Left ventricle myocardium inferior (tissue), 1 donor: ENCODE measurements at places on chromosomes 3 and 15. TPM values are rescaled to one million over a fixed set of nuclear protein-coding genes. Genes with fewer than 3 reads are reported as not detected.

Gene MYRIP
- 1.5 TPM for total RNA-seq

Gene TMEM212
- not detected for total RNA-seq

Gene AHSG
- total RNA-seq = not detected

Gene LRRK1
- total RNA-seq = 3.0 TPM

Gene GATA2
- 11.0 TPM for total RNA-seq

Gene ZNF385D
- 2.3 TPM for total RNA-seq

Gene GABRB3
- total RNA-seq = 2.4 TPM

Gene GOLGA8H
- 0.16 TPM for total RNA-seq

Gene KCNMB2
- total RNA-seq = 2.1 TPM

Gene CLDN1
- 0.08 TPM for total RNA-seq

Gene COLQ
- 14.9 TPM for total RNA-seq

Gene SCAMP5
- 3.0 TPM for total RNA-seq

Gene ADGRG7
- not detected for total RNA-seq

Gene TUSC7
- not detected for total RNA-seq

Gene GHRL
- 0.25 TPM for total RNA-seq

Gene FBXO40
- total RNA-seq = 245 TPM

Gene SERPINI2
- total RNA-seq = 0.41 TPM

Gene IL16
- 3.8 TPM for total RNA-seq

Gene MUC4
- total RNA-seq = 0.11 TPM

Gene PLCD1
- total RNA-seq = 10.3 TPM

Gene MESP2
- total RNA-seq = 0.27 TPM

Gene GRK7
- total RNA-seq = not detected

Gene GABRR3
- not detected for total RNA-seq

Gene KAT2B
- total RNA-seq = 94.3 TPM

Gene CEP63
- 34.7 TPM for total RNA-seq

Gene DNAH1
- total RNA-seq = 2.2 TPM

Gene TYRO3
- total RNA-seq = 3.3 TPM

Gene KIF15
- 0.85 TPM for total RNA-seq

Gene ARIH2
- total RNA-seq = 180 TPM

Gene FOXL2
- total RNA-seq = not detected

Gene STAC
- 0.30 TPM for total RNA-seq

Gene POLQ
- 0.38 TPM for total RNA-seq

Gene NT5DC2
- total RNA-seq = 69.3 TPM

Gene NANOGP8
- total RNA-seq = not detected

Gene PTX3
- total RNA-seq = 0.52 TPM

Gene SLC22A13
- total RNA-seq = not detected

Gene EPHB3
- 5.0 TPM for total RNA-seq

Gene LTF
- 2.7 TPM for total RNA-seq

Gene CHDH
- total RNA-seq = 3.7 TPM

Gene TOPBP1
- 10.4 TPM for total RNA-seq

Gene HCLS1
- total RNA-seq = 8.7 TPM

Gene SCN11A
- total RNA-seq = 0.05 TPM

Gene MLF1
- total RNA-seq = 200 TPM

Gene ZMYND10
- total RNA-seq = not detected

Gene MYNN
- 12.4 TPM for total RNA-seq

Gene FAM43A
- 18.0 TPM for total RNA-seq

Gene HEXA
- total RNA-seq = 58.9 TPM

Gene NR2E3
- not detected for total RNA-seq

Gene NRG4
- total RNA-seq = not detected

Gene MCF2L2
- 0.91 TPM for total RNA-seq

Gene TRPM1
- total RNA-seq = not detected

Gene C3orf85
- total RNA-seq = not detected

Gene NLGN1
- total RNA-seq = 13.7 TPM

Gene SNX22
- 2.0 TPM for total RNA-seq

Gene HYAL3
- 1.2 TPM for total RNA-seq

Gene MRPL3
- total RNA-seq = 53.9 TPM

Gene RTP1
- not detected for total RNA-seq

Gene IQCH
- total RNA-seq = 1.1 TPM

Gene SPINK8
- total RNA-seq = not detected
